ENCODE measurements at places on chromosomes 6 and 20. TPM values are rescaled to one million over a fixed set of nuclear protein-coding genes. Genes with fewer than 3 reads are reported as not detected.

The CYP39A1 gene
- total RNA-seq = 4.3 TPM

The SIM1 gene
- total RNA-seq = under 0.01 TPM

The IL17F gene
- total RNA-seq = not detected

The RUNX2 gene
- 35.4 TPM for total RNA-seq

The C4B gene
- total RNA-seq = 6.5 TPM

The ZNF335 gene
- total RNA-seq = 20.3 TPM

The PBOV1 gene
- not detected for total RNA-seq

The CDSN gene
- total RNA-seq = not detected

The BHLHE23 gene
- not detected for total RNA-seq

The CRIP3 gene
- total RNA-seq = 0.59 TPM

The CST5 gene
- not detected for total RNA-seq

The RBCK1 gene
- total RNA-seq = 73.1 TPM

The MAP1LC3A gene
- 24.8 TPM for total RNA-seq

The EYA4 gene
- 35.5 TPM for total RNA-seq

The SMOC2 gene
- 10.6 TPM for total RNA-seq

The CASS4 gene
- under 0.01 TPM for total RNA-seq

The PLG gene
- total RNA-seq = not detected

The STX11 gene
- 0.36 TPM for total RNA-seq

The CMTR1 gene
- 39.5 TPM for total RNA-seq

The FAM229B gene
- total RNA-seq = 11.6 TPM

The ADGB gene
- not detected for total RNA-seq

The BPI gene
- total RNA-seq = not detected

The ZFP57 gene
- total RNA-seq = 0.36 TPM

The CDH26 gene
- under 0.01 TPM for total RNA-seq

The GMNN gene
- total RNA-seq = 9.4 TPM

The PRSS35 gene
- total RNA-seq = 1.1 TPM

The RBPJL gene
- not detected for total RNA-seq

The PGC gene
- total RNA-seq = not detected

The DEFB118 gene
- not detected for total RNA-seq

The GLO1 gene
- 101 TPM for total RNA-seq

All from osteoblast (primary cell).